ENCODE measurements at places on chromosomes 4 and X. TPM values are rescaled to one million over a fixed set of nuclear protein-coding genes. Genes with fewer than 3 reads are reported as not detected.

GRCh38 chrX:29477878-29478277, 737.5 kb upstream of the MAGEB2 start:
- no peak overlapping the region for H3K27ac ChIP-seq
- H3K4me3 ChIP-seq = no peak overlapping the region
- no peaks in the 10 kb centered on the region for H3K27me3 ChIP-seq
- peaks cover 5% of the 10 kb centered on the region for H3K4me1 ChIP-seq

- no peak overlapping the region for H3K27ac ChIP-seq
- no peak for DNase-seq
- no peaks in the 10 kb centered on the region for H3K36me3 ChIP-seq
- H3K4me1 ChIP-seq = no peaks in the 10 kb centered on the region
Measured at GRCh38 chr4:142778430-142778829, 67.7 kb downstream of the INPP4B start.

- no peak overlapping the region for H3K27ac ChIP-seq
- no peak for DNase-seq
- H3K36me3 ChIP-seq = no peaks in the 10 kb centered on the region
- no peak overlapping the region for H3K4me3 ChIP-seq
Measured at GRCh38 chr4:15714646-15715435, 12.0 kb downstream of the BST1 start.

DNA sequence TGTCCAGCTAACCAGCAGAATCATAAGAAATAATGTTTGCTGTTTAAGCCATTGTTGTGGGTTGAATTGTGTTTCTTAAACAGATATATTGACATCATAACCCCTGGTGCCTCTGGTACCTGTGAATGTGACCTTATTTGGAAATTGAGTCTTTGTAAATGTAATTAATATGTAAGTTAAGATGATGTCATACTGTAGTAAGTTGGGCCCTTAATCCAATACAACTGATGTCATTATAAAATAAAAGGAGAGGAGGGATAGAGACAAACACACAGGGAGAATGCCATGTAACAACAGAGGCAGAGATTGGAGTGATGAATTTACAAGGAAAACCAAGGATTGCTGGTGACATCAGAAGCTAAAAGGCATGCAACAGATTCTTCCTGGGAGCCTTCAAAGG, 141.4 kb downstream of the ZIC3 start:
- no peak for DNase-seq
- no peak overlapping the region for H3K4me3 ChIP-seq
- H3K27ac ChIP-seq = no peak overlapping the region
- no peaks in the 10 kb centered on the region for H3K4me1 ChIP-seq
- H3K27me3 ChIP-seq = no peaks in the 10 kb centered on the region

Gene MAGEA1
- not detected for total RNA-seq

Gene TLR1
- not detected for total RNA-seq
